ENCODE measurements at places on chromosomes 2 and 18.
A peak's percentile ranks its signal among the peaks of the same experiment; 100 is the strongest.

- DNase-seq = no peak
Measured at GRCh38 chr2:33478968-33479731, 2.7 kb downstream of the RASGRP3 start.

DNA sequence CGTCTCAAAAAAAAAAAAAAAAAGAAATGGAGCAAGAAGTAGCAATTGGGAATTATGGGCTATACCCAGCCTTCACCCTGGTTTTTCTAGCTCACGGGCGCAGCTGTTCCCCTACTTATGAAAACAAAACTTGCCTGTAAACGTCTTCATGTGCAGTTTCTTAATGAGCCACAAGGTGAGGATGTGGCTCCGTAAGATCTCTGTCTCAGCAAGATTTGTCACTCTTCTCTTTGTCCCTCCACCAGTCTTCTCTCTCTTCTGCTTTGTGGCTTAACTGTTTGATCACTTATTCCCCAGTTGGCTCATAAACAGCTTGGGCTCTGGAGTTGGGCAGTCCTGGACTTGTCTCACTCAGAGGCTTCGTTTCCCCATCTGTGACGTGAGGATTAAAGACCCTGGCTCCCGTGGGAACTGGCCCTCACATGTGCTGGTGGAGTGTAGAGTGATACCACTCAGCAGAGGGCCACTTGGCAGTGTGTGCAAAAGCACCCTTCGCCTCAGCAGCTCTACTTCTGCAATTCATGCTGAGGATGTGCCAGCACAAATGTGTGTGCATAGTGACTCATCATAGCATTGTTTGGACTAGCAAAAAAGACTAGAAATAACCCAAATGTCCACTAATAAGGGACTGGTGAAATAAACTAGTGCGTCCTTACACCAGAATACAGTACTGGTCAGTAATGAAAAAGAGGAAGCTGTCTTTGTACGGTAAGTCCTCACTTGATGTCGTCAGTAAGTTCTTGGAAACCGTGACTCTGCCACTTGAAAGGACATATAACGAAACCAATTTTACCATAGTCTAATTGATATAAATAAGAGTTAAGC lies 8.7 kb downstream of the CEP68 start:
- peak; percentile 69 for DNase-seq

- no peak for DNase-seq
Measured at GRCh38 chr2:179952658-179953057, 54.4 kb downstream of the CWC22 start.

DNA sequence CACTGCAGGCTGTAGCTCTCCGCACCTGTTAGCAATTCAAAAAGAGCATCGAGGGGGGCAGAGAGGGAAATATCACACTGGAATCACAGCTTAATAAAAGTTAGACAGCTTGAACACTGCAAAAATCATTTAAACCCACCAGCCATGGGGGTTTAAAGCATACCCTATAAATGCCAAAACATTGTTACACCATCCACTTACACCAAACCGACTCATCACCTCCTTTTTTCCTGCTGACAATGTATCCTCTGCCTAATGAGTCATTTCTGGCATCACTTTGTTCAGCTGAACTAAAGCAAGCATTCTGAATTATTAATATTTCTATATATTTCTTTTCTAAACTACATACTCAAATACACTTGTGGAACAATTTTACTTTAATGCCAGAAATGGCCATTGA lies 21.6 kb downstream of the MC4R start:
- peak; percentile 11 for DNase-seq

- no peak for DNase-seq
Measured at GRCh38 chr2:235721625-235722024, 227.8 kb downstream of the AGAP1 start.

- no peak for DNase-seq
Measured at GRCh38 chr18:51137026-51137729, 60.3 kb downstream of the MEX3C start.

DNA sequence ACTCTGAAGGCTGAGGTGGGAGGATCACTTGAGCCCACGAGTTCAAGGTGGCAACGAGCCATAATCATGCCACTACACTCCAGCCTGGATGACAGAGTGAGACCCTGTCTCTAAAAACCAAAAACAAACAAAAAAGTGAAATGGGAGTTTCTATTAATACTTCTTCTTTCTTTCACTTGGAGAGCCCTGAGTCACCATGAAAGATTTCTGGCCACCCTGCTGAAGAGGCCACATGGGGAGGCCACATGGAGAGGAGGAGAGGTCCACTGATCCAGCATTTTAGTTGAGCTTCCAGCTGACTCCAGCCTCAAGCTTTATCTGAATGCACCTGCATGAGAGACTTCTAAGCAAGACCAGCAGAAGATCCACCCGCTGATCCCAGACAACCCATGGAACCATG lies 74.2 kb upstream of the LAPTM4A start:
- no peak for DNase-seq

DNA sequence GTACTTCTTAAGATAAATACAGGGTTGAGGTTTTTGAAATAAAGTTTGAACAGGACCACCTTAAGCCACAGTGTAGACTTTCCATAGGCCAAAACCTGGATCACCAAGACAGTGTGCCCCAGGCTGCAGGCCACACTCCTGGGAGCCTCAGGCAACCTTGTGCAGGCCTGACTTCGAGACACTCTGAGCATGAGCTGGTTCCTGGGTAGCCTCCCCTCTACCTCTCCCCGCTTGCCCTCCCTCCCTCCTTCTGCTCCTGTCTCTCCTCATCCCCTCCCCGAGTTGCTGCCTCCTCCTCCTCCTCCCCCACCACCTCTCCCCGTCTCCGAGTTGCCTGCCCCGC lies 10.6 kb upstream of the PROC start:
- no peak for DNase-seq

DNA sequence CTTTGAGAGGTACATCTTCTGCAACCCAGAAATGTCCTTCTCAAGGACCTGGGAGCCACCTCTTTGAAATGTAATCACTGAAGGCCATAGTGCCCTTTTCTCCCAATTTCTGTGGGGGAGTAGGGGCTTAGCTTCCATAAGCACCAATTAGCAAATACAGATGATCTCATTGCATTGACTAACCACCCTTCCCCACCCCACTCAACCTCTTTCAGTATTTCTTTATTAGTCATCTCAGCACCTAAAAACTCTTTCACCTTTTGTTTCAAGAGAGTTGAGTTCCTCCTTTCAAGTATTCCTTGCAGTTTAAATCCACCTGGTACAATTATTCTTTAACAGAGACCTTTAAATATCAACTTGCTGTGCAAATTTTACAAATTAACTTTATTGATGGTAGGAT lies 1011.8 kb upstream of the CDH2 start:
- peak; percentile 11 for DNase-seq

DNA sequence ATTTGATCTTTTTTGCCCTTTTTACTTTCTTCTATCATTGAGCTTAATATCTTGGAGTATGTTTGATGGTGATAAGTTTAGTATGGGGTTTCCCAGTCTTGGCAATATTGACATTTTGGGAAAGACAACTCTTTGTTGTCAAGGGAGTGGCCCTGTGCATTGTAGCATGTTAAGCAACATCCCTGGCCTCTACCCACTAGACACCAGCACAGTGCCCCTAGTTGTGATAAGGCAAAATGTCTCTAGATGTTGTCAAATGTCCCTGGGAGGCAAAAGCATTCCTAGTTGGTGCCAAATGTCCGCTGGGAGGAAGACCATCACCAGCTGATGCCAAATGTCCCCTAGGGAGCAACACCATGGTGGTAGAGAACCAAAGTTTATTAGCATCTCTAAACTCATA lies 28.2 kb downstream of the GULP1 start:
- no peak for DNase-seq

GRCh38 chr2:51516667-51517066 lies 484.7 kb upstream of the NRXN1 start:
- no peak for DNase-seq

DNA sequence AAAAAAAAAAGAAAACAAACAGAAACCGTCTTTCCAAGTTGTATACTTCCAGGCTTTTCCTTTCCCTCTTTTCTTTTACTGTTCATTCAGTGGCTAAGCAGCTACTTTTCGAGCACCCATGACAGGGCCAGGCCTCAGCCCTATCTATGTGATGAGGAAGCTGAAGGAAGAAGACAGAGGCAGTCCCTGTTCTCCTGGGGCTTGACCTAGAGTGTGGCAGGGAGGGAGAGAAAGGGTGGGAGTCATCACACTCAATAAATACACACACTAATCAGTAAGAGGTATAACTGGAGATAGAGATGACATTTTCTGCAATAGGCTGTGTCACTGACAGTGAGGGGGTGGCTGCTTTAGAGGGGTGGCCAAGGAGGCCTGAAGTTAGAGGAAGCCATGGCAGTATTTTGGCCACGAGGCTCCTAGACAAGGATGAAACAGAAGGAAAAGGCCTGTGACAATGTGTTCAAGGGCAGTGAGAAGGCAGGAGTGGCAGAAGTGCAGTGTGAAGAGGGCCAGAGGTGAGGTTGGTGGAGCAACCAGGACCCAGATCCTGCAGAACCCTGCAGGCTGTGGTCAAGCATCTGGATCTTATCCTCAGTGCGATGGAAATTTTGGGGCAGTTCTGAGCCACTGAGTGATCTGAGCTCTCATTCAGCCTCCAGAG lies 131.8 kb upstream of the TTC39C start:
- DNase-seq = no peak

GRCh38 chr2:67752969-67753368 lies 309.8 kb downstream of the C1D start:
- peak; percentile 49 for DNase-seq

- DNase-seq = peak; percentile 35
Measured at GRCh38 chr2:238914648-238915015, 66.7 kb downstream of the TWIST2 start.

- no peak for DNase-seq
Measured at GRCh38 chr2:223396993-223397392, 205.2 kb downstream of the SCG2 start.

GRCh38 chr18:10135302-10135926 lies 221.6 kb downstream of the VAPA start:
- peak; percentile 19 for DNase-seq

GRCh38 chr2:100106460-100106859 lies 35.9 kb downstream of the AFF3 start:
- DNase-seq = no peak

GRCh38 chr2:3780477-3781402 lies 77.4 kb downstream of the DCDC2C start:
- DNase-seq = no peak

GRCh38 chr2:202762556-202762955 lies 109.0 kb downstream of the ICA1L start:
- no peak for DNase-seq

- DNase-seq = peak; percentile 29
Measured at GRCh38 chr18:74196220-74197119, 48.1 kb downstream of the TIMM21 start.

DNA sequence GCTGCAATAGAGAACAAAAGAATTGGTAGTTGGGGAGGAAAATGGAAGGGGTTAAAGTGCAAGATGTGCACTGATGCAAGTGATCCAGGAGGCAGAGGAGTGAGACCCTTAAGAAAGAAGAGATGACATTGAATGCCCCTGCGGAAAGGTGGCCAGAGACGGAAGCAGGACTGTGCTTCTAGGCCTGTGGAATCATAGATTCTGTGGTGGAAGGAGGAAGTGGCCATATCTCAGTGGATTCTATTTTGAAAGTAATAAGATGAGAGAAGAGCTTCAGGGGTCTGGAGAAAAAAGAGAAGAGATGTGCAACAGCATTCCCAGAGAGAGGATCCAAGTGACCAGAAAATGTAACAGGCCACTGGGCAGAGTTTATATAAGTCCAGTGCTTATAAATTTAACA lies 18.6 kb upstream of the GYPC start:
- no peak for DNase-seq

- no peak for DNase-seq
Measured at GRCh38 chr18:34039611-34040010, 185.1 kb downstream of the NOL4 start.

GRCh38 chr2:232013701-232014353 lies 52.3 kb downstream of the DIS3L2 start:
- peak; percentile 92 for DNase-seq

DNA sequence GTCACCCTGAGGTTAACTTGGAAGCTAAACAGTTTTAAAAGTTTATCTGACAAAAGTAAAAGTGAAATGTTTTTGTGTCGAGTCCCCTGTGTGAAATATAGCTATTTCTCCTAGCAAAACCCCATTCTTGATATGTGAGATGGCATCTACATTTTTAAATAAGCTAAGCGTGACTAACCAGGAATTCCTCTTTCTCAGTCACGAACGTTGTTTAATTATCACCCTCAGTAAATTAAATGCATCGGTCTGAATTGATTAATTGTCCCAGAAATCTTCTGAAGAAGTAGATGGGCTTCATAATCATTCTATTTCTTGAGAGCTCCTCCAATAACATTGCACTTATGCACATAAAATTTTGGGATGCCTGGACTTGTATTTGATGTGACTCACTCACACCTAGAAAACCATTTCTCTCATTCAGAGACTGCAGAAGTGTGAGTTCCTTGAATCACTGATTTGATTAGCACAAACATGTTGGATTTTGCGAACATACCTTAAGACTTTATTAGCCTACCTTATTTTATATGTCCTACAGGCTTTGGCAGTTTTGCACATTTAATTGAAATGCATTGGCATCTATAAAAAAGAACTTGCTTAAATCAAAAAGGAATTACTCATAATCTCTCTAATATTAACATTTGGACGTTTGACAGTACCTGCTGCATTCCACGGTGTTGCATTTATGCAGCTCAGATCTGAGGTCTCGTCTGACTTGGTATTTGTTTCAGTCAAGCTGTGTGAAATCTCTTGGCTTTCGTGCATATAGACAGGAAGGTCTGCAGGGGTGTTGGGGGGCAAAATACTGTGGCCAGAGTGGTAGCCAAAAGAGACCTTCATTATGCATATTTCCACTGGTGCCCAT lies 475.2 kb downstream of the EPHA4 start:
- peak; percentile 30 for DNase-seq

- DNase-seq = peak; percentile 30
Measured at GRCh38 chr2:216142540-216142939, 33.4 kb downstream of the XRCC5 start.

DNA sequence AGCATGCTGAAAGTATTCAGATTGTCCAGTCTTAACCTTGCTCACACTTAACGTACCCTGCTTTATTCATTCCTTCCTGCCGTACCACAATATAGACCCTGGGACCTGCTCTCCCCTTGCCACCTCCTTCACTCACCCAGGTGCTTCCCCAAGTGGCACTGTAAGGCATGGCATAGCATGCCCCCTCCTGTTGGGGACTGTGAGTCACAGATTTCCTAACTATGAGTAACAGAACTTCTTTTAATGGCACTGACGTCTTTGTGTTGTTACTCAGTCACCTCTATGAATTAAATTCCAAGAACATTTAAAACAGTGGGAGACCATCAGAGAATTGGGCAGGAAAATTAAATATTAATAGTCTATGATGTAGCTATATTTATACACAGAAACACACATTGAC lies 117.2 kb downstream of the CTNNA2 start:
- no peak for DNase-seq

GRCh38 chr2:117126656-117127055 lies 687.8 kb upstream of the DDX18 start:
- no peak for DNase-seq

- DNase-seq = no peak
Measured at GRCh38 chr18:37582261-37582660, 16.7 kb upstream of the CELF4 start.

- no peak for DNase-seq
Measured at GRCh38 chr18:50679056-50679455, 119.2 kb downstream of the MAPK4 start.
